Hypothalamus (tissue), 51 donors: ENCODE measurements at places on chromosomes 11 and 22.

DNA sequence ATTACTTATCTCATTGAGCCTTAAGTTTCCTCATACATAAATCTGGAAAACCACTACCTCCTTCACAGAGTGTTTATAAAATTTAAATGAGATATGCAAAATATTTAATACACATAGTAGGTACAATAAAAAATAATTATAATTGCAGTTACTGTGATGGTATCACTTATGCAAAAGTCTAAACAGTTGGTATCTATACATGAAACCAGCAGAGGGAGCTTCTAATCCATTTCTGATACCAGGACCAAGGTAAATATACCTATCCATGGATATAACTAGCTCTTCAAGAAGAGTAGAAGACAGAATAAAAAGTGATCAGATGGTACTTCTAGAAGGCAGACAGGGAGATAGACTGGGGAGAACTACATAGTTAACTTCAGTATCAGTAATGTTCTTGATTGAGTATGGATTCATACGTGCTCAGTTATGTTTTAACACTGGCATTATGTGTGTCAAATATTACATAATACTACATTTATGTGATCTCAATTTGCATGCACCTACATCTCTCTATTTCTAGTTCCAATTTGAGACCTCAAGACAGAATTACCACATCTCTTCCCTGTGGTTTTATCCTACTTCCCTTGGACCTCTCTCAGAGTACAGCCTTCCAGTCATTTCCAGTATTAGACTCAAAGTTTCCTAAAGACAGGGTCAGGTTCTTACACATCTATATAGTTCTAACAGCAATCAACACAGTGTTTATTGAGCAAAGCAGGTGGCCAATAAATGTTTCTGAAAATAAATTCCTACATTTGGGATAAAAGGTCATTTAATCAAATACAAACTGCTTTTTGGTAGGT is 13.7 kb upstream of the TSG101 start:
- DNase-seq, result no peak

DNA sequence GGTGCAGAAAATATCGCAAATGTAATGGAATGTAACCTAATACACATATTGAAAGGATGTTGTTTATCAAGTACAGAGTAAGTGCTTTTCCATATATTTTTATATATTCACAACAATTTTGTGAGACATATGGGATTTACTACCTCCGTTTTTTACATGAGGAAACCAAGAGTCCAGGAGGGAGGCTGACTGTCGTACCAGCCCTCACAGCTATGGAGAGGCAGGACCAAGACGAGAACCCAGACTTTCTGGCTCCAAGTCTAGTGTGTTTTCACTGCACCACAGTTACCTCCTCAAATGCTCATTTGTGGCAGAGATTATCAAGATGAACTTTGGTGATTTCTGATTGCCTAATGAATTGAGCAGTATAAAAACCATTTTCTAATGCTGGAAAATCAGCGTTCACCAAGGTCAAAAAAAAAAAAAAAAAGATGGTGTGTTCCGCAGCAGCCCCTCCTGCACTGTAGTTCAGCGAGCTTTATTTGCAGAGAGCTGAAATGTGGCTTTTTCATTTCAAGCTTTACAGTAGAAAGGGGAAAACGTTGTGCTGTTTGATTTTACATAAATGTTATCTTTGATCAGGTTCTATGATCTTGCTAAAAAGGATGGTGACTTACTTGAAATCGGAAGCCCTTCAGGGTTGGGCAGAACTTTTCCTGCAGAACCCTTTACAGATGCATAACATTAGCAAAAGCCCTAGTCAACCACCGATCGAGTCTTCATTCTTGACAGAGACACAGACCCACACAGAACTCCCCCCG is 44.7 kb upstream of the WEE1 start:
- no peak for DNase-seq

DNA sequence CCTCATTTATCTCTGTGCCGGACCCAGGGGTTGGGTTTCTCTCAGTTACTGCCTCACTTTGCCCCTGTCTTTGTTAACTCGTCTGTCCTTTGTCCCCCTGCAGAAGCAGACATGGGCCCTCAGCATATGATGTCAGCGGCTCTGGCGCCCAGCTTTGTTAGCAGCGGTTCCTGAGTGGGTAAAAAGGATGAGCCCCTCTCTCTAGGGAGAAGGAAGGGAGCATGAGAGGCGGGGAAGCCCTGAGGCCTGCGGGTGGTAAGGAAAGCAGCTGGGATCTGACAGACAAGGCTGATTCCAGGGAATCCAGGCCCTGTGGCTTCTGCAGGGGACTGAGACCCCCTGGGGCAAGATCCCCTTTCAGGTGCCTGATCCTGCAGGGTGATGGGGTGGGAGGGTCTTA is 51.7 kb downstream of the MCM5 start:
- DNase-seq, result no peak

GRCh38 chr11:32317643-32318042 is 117.7 kb downstream of the WT1 start:
- DNase-seq, result no peak

- no peak for DNase-seq
Observed at GRCh38 chr22:39144101-39144767, 8.2 kb downstream of the CBX7 start.

DNA sequence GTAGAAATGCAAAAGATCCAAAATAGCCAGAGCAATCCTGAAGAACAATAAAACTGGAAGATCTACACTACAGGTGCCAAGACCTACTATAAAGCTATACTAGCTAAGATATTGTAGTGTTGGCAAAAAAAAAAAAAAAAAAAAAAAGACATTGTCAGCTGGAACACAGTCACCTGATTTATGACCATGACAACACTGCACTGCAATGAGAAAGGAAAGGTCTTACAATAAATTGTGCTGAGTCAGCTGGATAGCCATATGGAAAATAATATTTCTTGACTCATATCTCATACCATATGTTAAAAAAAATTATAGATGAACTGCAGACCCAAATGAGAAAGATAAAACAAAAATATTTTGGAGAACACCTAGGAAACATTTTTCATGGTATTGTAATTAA is 3.1 kb upstream of the PANX3 start:
- DNase-seq, result no peak

DNA sequence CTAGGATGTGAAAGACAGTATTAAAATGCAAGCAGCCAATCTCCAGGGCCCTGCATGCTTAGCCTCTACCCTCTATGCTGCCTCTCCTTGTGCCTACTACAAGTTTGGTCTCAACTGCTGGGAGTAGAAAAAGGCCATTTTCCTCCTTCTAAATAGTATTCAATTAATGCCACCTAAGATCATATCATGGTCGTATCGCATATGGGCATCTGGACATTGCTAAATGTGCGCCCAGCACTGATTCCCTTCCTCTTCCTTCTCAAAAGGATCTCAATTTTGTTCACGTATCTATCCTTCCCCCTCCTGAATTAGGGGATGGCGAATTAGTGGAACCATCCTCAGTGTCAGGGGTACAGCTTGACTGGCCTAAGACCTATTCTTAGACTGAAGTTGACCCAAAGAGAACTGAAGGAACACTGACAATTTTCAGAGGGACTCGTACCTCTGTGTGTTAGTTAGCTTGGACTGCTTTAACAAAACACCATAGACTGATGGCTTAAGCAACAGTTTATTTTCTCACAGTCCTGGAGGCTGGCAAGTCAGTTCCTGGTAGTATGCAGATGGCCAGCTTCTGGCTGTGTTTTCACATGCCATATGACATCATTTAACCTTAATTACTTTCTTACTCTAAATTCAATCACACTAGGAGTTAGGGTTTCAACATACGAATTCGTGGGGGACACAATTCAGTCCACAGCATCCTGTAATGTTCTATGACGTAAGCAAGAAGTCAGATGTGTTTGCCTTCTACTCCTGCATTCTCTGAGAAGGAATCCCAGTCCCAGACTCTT is 8.5 kb upstream of the NUP50 start:
- no peak for DNase-seq

DNA sequence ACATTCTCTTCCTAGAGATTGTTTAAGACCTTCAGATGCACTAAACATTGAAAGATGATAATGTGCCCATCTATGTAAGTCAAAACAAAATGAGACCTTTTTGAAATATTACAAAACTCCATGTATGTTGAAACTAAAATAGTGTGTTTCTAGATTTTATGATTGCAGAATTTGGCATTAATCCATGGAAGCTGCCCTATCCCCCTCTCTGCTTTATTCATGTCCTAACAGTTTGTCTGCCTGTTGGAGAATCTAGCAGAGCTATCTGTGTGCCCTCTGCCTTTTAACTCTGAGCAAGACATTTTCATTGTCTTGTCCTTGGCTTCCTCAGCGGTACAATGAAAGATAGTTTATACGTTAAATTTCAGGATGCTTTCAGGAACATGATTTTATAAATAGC is 105.5 kb downstream of the FAT3 start:
- DNase-seq, result no peak

DNA sequence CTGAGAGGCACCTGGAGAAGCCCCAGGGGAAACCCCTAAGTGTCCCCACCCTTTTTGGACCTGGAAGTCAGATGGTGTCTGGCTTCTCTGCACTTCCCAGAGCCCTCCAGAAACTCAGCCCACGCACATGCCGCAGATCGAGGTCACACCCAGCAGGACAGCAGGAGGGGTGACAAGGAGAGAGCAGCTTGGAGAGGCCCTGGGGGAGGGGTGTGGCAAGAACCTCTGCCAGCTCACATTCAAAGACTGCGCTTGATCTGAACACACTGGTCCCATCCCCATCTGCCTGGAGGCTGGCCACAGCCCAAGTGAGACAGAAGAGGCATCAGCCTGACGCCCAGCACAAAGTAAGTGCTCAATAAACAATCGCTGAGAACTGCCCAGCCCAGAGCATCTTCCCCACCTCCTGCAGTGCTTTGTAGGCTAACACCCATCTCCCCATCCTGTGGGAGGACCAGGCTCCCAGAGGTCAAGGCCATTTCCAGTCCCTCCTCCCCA is 21.4 kb downstream of the TMPRSS6 start:
- no peak for DNase-seq

DNA sequence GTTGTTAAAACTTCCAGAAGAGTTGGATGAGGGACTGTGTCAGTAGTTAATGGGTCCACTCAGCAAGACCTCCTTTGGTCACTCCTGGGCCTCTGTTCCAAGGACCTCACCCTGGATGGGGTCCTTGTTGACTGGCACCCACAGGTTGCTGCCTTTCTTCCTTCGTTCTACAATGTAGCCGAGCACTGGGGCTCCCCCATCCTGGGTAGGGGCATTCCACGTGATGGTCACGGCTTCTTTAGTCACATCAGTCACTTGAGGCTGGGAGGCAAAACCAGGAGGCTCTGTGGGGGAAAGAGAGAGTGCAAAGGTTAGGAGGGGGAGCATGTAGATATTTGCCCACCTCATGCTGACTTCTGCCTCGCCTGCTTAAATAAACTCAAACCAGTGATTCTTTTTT is 12.0 kb downstream of the TMEM86A start:
- DNase-seq, result no peak

- DNase-seq, result no peak
Observed at GRCh38 chr11:35006389-35007128, 90.1 kb downstream of the PDHX start.

DNA sequence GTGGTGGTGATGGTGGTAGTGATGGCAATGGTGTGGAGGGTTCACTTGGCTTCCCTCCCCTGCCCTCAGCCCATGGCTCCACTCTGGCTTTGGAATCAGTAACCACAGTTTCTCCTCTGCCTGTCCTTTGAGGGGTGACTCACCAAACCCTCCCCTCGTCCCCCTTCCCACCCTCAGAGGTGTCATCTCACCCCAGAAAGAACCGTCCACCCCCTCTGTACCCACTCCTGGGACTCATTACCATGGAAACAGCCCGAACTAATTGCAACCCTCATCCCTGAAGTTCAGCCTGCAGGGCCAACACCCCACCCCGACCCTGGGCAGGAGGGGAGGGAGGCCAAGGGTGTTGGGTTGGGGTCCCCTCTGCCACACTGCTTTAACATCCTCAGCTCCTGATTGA is 26.6 kb downstream of the PHLDB1 start:
- DNase-seq, result no peak

DNA sequence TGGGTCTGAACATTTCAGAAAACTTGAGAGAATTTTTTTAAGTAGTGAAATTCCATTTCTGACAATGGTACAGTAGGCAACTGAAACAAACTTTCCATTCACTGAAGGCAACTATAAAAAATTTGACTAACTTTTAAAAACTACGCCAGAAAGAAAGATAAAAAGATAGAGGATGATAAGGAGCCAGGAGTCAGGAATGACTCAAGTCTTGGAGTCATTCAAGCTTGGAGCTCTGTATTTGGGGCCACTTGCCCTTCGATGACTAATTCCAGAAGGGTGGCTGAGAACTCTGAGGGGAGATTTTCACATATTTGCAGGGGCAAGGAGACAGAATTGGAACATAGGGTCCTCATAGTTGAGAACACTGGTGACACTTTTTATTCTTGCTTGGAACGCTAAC is 1083.2 kb upstream of the CNTN5 start:
- DNase-seq, result no peak

DNA sequence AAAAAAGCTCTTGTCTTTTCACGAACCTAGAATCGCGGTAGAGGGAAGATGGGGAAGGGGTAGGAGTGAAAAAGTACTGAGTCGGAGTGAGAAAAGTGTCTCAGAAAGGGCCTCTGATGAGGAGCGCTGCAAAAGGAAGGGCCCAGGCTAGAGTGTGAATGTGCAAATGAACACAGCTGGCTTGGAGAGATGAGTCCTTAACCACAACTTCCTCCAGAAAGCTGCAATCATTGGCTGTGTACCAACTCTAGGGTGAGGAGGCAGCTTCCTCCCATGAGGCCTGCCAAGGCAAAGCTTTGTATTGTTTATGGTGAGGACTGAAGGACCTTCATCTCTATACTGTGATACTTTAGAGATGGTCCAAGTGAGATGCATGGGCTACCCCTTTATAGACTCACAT is 566.9 kb upstream of the ANO5 start:
- no peak for DNase-seq

DNA sequence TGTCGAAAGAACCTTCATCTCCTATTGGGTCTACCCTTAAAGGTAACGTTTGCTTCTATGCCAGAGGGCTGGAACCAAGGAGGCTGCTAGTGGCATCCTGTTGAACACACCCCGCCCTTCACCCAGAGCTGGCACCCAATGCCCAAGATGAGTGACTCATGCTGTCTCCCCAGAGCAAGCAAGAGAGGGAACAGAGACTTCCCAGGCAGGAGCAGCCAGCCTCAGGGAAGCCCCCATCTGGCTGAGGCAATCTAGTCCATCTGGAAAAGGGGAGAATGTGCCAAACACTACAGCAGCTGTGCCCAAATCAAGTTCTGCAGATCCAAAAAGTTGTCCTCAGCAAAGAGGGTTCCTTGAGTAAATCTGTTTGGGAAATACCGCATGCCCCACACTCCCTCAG is 91.9 kb upstream of the TP53I11 start:
- DNase-seq, result no peak

DNA sequence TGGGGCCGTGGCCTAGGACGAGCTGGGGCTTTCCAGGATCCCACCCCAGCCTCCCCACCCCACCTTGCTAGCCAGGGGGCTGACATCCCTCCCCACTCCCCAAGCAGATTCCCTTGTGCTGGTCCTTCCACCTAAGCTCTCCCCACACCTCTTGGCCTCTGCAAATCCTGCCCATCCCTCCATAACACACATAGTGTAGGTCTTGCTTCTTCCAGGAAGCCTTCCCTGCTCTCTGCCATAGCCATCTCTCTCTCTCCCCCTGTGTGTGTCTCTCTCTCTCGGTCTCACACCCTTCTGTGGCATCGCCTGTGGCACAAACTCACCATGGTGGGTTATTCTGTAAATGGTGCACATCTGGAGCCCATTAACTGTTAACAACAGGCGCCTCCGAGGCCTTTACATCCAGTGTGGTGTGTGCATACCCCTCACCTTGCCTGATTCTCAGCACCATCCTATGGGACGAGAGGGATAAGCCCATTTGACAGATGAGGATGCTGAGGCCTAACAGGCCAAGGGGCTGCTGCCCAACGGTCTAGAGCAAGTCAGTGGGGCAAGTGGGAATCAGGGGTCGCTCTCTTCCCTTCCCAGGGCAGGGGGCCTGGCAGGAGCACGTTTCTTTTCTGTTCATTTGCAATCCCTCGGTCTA is 22.2 kb upstream of the PICK1 start:
- no peak for DNase-seq
